Renal pelvis (tissue), 12 donors: ENCODE measurements at places on chromosomes 4 and X. TPM values are rescaled to one million over a fixed set of nuclear protein-coding genes. Genes with fewer than 3 reads are reported as not detected.

- no peak for DNase-seq
These were observed 20.6 kb downstream of the MAGEC1 start for GRCh38 chrX:141924293-141924692.

GRCh38 chrX:96211953-96212352 is 472.7 kb upstream of the DIAPH2 start:
- DNase-seq, result no peak

DNA sequence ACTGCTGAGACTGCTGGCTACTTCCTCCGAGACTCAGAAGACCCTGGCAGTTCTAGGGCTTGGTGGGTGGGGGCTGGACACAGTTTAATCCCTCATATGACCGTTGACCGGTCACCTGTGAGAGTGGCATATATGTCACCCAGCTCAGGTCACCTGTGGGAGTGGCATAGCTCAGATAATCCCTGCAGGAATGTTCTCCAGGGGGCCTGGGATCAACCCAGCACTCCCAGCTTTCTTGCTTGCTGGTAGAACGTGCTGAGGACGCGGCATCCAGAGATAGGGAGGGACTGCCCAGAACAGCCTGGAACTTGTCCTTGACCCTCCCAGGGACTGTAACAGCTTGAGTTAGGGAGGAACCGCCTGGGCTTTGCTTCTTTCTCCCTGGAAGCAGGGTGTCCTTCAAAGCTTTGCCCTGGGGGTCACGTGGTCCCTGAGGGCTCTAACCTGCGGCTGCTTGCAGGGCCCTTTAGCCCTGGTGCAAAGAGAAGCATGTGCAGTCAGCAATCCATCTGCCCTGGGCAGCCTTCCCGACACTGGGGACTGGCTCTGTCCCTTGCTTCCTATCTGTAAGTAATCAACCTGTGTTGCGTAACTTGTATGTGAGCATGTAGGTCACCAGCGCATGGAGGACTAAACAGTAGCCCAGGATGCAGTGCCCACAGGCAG is 55.3 kb downstream of the ZFYVE28 start:
- no peak for DNase-seq

- DNase-seq, result no peak
These were observed 61.4 kb upstream of the PJA1 start for GRCh38 chrX:69226459-69227158.

DNA sequence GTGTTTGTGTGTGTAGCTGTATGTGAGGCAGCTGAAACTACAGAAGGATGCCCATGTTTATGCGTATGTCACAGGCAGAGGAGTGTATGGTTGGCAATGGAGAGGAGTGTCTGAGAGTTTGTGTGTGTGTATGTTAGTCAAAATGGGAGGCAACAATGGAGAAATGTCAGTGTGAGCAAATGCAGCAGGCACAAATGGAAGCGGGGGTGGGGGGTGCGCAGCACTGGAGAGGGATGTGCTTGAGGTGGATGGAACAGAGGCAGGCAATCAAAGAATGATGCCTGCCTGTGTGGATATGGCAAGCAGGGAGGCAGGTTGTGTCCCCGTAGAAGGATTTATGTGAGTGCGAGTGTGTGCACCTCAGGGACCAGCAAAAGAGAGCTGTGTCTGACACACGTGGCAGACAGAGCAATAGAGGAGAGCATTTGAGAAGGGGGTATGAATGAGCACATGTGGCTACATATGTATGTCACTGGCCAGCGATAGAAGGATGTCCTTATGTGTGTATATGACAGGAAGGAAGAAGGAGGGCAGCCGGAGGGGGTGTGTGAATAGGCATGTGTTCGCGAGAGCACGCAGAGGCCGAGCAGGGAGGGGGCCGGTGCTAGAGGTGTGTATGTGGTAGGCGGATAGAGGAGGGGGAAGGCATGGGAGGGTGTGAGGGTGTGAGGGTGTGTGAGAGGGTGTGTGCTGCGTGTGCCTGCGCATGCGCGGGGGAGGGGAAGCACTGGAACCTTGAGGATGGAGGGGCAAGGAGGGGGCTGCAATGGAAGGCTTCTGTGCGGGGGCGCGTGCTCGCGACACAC is 1.1 kb downstream of the PJA1 start:
- no peak for DNase-seq

The AADAT gene
- 22.9 TPM for polyA plus RNA-seq
